ENCODE measurements at places on chromosomes 16 and 17.
A peak's percentile ranks its signal among the peaks of the same experiment; 100 is the strongest.

DNA sequence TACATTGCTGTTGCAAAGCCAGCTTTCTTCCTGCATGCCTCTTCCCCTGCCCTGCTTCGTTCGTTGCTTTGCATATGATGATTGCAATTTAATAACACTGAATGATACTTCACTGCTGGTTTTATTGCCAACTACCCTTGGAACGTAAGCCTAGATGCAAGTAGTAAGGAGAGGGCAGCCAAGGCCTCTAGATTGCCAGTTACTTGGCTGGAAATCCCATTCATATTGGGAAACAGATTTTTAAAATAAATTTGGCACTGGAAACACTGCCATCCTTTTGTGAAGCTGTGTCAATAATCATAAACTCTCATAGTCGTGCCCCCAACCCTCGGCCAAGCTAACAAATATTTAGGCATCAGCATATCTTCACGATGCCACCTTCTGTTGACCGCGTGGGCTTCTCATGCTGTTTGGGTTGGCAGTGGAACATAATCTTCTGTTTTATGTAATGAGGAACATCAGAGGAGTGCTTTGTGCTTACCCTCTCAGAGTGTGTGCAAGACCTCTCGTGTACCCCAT lies 86.5 kb downstream of the MAP2K6 start:
- ATAC-seq = no peak

- no peak for ATAC-seq
Measured at GRCh38 chr17:29205047-29205446, 24.8 kb upstream of the MYO18A start.

- ATAC-seq = no peak
Measured at GRCh38 chr17:47973541-47973940, 2.6 kb downstream of the CDK5RAP3 start.

DNA sequence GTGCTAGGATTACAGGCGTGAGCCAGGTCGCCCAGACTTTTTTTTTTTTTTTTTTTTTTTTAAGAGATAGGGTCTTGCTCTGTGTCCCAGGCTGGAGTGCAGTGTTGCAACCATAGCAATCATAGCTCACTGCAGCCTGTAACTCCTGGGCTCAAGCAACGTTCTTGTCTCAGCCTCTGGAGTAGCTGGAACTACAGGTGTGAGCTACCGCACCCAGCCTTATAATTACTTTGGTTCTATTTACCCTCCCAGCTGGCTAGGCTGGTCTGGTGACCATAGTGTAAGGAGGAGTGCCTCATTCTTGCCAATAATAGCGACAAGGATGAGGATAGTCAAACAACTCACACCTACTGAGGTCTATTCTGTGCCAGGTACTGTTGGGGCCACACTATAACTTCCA lies 39.6 kb upstream of the USP7 start:
- ATAC-seq = no peak

DNA sequence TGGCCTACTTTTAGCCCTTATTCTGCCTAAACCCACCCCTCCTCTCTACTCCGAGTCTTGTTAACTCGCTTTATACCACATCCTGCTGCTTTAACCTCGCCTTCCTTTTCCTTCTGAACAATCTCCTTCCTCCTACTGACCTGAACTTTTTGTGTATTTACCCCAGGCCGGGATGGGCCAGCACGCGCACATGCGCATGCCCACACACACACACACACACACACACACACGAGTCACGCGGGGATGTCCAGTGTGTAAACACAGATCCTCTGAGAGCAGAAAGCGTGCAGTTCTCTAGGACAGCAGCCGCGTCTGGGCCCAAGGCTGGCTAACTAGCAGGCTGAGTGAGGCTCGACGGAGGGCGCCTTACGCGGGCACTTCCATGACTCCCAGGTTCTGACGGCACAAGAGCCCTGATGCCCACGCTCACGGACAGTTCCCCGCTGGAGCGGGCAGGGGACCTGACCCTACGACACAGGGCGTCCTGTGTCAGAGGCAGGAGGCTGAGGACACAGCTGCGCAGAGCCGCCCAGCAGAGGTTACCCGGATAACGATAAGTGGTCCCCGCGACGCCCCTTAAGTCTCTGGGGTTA lies 610 bp downstream of the PIK3R5 start:
- peak; percentile 36 for ATAC-seq

- no peak for ATAC-seq
Measured at GRCh38 chr17:38320482-38320881, 23.3 kb downstream of the GPR179 start.

DNA sequence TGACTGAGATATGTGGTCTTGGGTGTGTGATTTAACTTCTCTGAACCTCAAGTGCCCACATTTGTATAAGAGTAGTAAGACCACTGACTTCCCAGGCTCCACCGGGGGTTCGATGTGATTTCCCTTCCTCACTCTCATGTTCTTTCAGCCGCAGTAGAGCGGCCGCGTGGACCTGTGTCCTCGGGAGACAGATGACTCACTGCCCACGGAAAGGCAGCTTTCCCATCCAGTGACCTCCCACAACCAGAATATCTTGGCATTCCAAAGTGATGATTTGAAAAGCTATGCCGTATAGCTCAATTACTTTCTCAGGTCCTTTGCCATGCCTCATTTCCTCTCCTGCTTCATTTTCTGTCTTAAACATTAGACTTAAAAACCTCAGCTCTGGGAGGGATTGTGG lies 73.6 kb downstream of the IL21R start:
- no peak for ATAC-seq

DNA sequence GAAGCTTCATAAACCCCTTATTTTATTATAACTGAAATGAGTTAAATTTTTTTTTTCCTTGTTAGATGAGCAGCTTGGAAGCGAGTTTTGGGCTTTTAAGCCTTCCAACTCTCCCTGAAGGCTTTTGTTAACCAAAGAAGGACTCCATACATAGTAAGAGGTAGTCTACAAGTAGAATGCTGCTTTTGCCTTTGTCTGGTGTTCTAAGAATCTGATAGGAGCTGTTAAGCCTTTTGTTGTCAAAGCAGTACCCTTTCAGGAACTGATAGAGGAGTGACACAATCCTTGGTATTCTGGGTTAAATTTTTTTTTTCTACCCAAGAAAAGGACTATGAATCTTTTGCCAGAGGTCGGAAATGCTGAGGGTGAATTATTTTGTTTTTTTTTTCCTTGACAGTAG lies 26.1 kb downstream of the MAP2K4 start:
- no peak for ATAC-seq

- no peak for ATAC-seq
Measured at GRCh38 chr17:27256225-27257030, 37.5 kb upstream of the WSB1 start.

- ATAC-seq = no peak
Measured at GRCh38 chr17:81250286-81251093, 11.4 kb downstream of the NDUFAF8 start.

DNA sequence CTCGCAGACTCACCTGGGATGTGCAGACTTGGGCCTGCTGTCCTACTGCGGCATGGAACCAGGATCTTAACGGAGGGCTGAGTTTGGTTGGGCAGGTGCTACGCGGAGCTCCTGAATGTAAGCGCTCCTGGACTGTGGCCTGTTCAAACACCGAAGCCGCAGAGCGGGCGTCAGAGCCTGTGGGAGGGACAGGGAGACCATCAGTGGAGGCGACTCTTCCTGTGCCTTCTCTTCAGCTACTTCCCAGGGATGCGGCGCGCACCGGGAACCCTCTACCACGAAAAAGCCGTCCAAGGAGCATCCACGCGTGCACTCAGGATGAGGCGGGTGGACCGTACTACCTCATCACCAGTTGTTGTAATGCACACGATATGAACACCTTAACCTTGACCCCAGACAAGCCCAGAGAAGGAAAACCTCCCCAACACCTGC lies 2.0 kb downstream of the USP36 start:
- ATAC-seq = no peak

GRCh38 chr16:57012353-57012752 lies 23.0 kb downstream of the NLRC5 start:
- ATAC-seq = no peak

DNA sequence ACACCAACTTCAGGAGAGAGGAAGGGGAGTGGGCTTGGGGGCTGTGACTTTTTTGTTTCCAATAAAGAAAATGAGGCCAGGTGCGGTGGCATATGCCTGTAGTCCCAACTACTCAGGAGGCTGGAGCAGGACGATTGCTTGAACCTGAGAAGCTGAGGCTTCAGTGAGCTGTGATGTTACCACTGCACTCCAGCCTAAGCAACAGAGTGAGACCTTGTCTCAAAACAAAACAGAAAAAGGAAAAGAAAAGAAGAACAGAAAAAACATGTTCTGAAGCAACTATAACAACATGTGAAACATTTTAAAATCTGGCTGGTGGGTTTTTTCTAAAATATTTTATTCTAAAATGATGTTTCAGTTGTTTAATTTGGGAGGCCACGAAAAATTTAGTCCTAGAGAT lies 554.0 kb upstream of the ZFHX3 start:
- ATAC-seq = no peak

GRCh38 chr17:18176176-18176575 lies 7.5 kb upstream of the ALKBH5 start:
- no peak for ATAC-seq

GRCh38 chr17:21677126-21677910 lies 15.0 kb upstream of the KCNJ18 start:
- no peak for ATAC-seq

GRCh38 chr17:28940675-28941074 lies 10.6 kb downstream of the PHF12 start:
- no peak for ATAC-seq

DNA sequence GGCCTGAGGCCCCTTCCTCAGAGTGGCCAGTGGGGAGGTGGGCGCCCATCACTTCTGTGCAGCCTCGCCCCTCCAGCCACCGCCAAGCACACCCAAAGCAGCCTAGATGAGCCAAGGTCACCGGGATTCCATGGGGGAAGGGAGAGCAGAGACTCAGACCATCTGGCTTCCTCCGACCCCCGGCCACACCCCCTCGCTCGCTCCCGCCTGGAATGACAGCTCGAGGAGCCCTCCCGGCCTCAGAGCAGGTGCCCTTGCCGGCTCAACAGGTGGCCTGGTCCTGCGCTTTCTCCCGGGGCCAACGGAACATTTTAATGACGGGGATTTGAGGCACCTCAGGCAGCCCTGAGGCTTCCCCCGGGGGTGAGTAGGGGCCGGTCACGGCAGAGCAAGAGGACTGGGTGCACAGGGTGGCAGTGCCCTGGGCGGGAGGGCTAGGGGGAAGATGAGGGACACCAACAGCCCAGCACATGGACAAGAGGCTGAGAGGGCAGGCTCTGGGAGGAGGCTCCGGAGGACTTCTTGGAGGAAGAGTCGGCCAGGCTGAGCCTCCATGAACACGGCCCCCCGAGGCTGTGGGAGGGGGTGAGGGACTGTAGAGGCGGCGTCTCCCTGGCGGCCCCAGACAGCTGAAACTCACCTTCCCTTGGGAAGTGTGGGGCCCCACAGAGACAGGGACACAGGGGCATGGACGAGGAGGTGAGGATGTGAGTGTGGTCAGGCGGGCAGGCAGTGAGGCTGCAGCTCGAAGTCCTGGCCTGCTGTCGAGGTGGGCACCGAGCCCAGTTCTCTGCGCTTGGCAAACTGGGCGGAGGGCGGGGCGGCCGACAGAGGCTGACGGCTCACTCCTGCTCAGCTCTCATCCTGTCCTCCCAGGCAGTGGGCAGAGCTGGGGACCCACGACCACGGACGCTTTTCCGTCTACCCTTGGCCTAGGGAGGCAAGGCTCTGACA lies 12.5 kb upstream of the C1QTNF8 start:
- ATAC-seq = no peak

DNA sequence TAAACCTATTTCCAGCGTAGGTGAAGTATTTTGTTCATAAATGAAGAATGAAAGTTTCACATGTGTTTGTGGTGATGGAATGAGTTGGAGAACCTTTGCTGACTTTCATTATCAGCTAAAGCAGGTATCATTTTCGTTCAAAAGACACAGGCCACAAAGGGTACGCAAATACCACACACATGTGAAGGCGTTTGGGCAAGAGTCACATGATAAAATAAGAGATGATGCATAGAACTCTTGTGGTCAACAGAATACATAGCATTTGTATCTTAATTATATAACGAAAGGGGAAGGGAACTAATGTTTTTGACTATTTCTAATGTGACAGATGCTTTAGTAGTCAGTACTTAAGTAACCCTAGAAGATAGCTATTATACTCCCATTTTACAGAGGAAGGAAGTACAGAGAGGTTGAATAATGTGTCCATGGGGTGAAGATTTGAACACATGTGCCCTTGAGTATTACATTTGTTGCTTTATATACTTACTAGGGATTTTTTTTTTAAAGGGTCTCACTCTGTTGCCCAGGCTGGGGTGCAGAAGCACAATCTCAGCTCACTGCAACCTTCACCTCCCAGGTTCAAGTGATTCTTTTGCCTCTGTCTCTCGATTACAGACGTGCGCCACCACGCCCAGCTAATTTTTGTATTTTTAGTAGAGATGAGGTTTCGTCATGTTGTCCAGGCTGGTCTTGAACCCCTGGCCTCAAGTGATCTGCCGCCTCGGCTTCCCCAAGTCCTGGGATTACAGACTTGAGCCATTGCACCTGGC lies 4.8 kb downstream of the RPA1 start:
- peak; percentile 74 for ATAC-seq

DNA sequence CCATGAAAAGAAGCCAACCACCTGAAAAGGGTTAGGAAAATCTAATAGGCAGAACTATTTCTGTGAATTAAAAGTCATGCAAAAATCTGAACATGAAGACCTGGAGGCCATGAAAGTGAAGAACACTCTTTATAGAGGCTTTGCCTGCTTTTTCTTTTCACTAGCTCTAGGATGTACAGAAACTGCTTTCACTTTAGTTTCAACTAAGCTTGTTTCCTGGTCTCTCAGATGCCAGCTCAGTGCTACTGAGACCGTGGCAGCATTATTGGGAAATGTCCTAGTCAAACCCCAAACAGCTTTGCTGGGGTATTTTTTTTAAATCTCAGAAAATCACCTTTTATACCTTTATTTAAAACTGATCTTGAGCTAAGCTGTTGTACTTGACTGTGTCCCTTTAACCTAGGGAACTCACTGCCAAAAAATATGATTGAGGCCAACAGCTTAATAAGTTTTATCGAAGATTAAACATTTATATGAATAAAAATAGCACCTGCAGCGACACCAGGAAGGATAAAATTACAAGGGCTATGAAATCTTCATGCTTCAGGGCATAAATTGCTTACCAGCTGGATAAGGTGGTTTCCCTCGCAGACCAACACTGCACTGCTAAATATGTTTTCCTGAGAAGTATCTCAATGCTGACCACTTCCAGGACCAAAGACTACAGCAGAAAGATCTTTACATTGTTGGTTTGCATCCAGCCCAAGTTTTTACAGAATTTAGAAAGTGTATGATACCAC lies 621.8 kb upstream of the ZFHX3 start:
- ATAC-seq = no peak

DNA sequence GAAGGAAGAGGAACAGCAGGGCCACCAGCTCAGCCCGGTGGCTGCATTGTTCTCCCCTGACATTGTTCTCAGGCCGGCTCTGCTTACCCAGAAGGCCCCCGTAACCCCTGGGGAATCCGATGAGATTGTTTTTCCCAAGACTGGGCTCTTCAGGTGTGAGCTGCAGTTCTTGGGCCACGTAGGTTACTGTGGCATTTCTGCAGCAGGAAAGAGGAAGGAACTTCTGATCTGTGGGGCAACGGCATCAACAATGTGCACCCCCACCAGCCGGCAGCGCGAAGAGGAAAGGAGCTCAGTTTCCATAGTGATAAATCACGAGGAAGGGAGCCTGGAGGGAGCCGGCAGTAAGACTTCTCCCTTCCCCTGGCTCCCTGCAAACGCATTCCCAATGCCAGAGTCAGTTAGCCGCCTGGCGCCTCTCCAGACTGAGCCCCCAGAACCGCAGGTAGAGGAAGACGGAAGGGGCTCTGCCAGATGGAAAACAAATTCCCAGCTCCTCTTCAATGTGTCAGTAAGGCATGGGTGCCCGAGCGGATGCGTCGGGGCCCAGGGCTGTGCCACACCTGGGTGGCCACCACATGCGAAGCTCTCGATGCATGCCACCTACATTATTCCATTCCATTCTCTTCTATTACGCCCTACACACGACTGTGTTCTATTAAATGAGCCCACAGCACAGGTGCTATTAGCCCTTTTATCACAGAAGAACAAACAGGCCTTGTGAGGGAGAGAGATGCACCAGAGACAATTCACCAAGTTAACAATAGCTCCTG lies 21.5 kb upstream of the PECAM1 start:
- no peak for ATAC-seq

Measured in activated CD4-positive, CD25-positive, alpha-beta regulatory T cell treated with anti-CD3 and anti-CD28 coated beads, Interleukin-2, amount 50 U/mL, for 24 hours (primary cell).